ENCODE measurements at places on chromosomes 3 and 15.

DNA sequence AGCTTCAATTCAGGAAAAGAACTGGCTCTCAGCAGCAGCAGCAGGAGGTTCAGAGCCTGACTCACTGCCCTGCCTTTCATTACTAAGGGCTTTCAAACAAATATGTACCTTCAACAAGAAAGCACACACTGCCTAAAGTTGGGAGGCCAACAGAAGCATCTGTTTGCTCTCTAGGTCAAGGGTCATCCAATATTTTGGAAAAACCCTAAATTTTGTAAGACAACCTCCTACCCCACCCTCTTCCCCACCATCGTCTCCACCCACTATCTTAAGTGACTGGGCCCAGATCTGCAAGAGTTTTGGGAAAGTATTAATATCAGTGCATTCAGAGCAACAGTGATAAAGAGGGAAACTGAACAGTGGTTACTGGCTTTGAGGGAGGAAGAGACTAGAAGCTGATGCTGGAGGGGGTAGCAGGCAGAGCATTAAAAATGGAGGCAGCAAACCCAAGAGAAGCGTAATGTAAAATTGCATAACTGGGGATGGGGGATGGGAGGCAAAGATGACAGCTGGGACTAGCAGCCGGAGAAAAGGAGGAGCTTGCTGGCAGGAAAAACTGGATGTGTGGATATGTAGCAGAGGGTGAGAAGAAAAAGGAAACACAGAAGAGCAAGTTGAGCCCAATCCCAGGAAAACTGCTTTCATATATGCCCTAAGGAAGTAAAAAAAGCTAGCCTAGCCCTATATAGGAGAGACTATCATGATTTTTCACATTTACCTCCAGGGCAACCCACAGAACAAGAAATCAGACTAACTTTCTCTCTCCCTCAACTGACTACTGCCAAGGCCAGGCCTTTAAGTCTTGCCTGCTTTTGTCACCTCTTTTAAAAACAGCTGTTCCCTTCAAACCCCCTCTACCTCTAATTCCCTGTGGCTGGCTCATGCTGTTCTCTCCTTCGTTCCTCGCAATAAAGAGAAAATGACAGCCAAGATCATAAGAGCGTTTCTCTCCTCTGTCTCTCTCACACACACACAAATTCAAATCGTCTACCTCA, 31.4 kb downstream of the NPTN start:
- no peak for DNase-seq

DNA sequence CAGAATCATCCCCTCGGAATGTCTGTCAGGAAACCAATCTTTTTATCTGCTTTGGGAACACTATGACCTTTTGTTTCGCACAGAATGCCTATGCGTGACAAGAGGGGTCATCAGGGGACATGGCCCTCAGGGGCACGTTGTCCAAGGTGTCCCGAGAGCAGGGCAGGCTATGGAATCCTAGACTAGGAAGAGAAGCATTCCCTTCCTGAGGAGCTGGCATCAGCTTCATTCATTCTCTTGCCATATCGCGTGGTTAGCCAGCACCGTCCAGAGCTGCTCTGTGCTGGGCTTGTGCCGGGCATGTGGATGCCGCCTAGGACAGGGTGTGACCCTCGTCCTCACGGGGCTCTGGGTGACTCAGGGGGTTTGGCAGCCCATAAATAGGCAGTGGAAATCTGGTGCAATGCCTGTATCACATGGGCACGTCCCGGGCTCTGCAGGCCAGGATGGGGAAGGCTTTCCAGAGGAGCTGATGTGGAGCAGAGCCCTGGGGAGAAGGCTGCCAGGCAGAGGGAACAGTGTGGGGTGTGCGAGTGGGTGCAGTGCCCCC, 117.8 kb downstream of the TMEM266 start:
- DNase-seq = no peak

DNA sequence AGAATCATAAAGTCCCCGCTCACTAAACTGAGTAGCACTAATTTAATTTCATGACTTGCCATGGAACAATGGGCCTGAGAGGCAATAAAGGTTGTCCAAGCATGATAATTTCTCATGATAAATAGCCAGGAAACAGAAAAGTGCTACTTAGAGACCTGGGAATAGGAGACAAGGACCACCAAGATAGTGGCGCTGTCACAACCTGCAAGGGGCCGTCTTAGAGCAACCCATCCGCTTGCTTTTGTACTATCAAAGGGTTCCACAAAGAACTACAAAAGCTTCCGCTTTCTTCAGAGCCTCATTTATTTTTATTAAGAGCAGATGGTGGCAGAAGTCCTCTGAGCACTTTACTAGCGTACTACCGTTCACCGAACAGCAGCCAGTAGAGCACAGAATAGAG, 421.7 kb upstream of the GRM7 start:
- no peak for DNase-seq

GRCh38 chr15:94026458-94027304, 204.7 kb upstream of the MCTP2 start:
- DNase-seq = no peak

- no peak for DNase-seq
Observed at GRCh38 chr15:25329696-25330095, 109.1 kb downstream of the UBE3A start.

GRCh38 chr3:134900482-134900881, 105.4 kb downstream of the EPHB1 start:
- no peak for DNase-seq

DNA sequence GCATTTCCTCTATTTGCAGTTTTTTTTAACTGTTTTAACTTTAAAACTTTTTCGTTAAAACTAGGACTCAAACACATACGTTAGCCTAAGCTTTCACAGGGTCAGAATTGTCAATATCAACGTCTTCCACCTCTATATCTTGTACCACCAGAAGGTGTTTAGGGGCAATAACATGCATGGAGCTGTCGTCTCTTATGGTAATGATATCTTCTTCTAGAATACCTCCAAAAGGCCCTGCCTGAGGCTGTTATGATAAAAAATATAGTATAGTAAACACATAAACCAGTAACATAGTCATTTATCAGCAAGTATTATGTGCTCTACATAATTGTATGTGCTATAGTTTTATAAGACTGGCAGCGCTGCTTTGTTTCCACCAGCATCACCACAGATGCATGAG, 76.3 kb upstream of the MLF1 start:
- DNase-seq = no peak

- no peak for DNase-seq
Observed at GRCh38 chr15:24733659-24734058, 58.1 kb downstream of the NPAP1 start.

DNA sequence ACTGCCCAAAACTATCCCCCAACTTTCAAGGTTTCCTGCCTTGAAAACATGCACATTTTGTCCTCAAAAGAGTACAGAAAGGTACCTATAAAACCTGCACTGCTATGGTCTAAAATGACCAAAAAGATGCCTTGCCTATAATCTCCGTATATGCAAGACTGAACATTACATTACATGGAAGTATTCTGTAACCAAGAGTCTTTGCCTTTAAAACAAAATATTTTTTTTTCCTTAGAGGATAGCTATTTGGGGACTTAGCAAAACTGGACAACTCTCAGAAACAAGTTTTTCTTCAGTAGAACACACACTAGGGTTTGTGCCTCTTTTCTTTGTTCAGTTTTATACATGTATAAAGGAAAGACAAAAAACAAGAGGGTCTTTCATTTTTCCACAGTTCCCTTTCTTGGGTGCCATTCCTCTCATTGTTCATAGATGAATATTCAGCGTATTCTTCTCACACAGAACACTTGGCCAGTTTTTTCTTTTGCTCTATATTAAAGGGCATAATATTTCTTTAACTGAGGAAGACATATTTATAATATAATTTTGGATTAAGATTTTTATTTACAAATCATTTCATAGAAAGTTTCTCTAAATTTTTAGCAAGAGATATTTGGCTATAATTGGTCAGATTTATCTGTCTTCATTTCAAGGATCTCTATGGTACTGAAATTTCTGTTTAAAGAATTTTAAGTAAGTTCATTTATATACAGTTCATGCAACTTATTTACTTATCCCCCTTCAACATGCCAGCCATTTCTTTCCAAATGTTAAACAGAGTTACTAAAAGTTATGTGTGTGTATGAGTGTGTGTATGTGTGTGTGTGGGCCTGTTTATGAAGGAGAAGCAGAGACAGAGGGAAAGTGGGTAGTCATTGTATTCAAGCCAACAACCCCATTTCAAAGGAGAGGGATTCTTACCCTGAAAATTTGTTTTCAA, 142.6 kb downstream of the ZBTB20 start:
- no peak for DNase-seq

DNA sequence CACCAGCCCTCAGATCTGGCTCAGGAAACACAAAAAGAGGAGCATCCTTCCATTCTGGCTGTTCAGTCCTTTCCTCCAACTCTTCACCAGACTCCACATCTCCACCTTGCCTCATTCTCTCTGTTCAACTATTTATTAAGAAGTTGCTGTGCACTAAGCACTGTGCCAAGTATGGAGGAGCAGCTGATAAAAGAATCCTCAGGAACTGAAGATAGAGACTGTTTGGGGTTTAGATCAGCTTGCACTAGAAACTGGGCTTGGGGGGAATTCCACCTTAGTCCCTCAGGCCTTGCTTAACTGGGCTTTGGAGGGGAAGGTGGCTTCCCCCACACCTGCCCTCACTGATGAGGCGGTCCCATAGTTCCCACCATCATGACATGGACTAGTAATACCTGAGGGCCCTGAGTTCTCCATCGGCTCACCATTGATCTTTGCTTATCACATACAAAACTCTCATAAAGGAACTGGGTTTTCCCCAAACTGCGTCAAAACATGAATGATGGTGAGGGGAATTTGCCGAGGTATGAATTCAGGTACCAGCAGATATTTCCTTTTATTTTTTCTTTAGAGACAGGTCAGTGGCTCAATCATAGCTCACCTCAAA, 1.7 kb upstream of the CCR8 start:
- no peak for DNase-seq

DNA sequence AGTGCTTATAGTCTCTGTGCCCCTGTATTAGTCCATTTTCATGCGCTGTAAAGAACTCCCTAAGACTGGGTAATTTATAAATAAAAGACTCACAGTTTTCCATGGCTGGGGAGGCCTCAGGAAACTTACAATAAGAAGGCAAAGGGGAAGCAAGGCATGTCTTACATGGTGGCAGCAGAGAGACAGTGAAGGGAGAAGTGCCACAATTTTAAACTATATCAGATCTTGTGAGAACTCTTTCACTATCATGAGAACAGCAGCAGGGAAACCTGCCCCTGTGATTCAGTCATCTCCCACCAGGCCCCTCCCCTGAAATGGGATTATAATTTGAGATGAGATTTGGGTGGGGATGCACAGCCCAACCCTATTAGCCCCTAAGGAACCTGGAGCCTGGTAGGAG, 243.2 kb downstream of the EDEM1 start:
- no peak for DNase-seq

GRCh38 chr3:140942221-140943104, 827 bp downstream of the SLC25A36 start:
- DNase-seq = peak; percentile 7

- DNase-seq = no peak
Observed at GRCh38 chr15:39968273-39969001, 34.5 kb downstream of the EIF2AK4 start.

DNA sequence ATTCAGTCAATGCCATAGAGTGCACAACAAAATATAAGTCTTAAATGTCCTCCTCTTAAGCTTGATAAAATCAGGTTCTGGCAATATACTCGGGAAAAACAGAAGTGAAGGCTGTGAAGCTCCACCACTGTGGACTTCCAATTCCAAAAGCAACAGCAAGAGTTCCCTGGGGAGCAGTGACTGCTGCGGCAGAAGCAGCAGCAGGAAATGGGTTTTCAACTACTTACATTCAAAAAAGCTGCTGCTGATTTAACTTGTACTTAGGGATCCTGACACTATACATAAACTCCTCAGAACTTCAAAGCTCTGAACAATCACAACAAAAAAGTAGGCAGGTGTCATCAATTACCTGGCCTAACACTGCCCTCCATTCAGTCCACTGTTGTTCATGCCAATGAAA, 4.7 kb downstream of the CEP152 start:
- DNase-seq = no peak

- DNase-seq = no peak
Observed at GRCh38 chr15:53159458-53159857, 369.3 kb upstream of the ONECUT1 start.

Data from stimulated activated CD8-positive, alpha-beta memory T cell treated with anti-CD3 and anti-CD28 coated beads, Interleukin-15, amount 100 ng/mL, for 1 hour (primary cell).